HFFc6 (cell line): ENCODE measurements at places on chromosomes 2 and 18. TPM values are rescaled to one million over a fixed set of nuclear protein-coding genes. Genes with fewer than 3 reads are reported as not detected.

The DPYSL5 gene
- not detected in 3 replicates for total RNA-seq

DNA sequence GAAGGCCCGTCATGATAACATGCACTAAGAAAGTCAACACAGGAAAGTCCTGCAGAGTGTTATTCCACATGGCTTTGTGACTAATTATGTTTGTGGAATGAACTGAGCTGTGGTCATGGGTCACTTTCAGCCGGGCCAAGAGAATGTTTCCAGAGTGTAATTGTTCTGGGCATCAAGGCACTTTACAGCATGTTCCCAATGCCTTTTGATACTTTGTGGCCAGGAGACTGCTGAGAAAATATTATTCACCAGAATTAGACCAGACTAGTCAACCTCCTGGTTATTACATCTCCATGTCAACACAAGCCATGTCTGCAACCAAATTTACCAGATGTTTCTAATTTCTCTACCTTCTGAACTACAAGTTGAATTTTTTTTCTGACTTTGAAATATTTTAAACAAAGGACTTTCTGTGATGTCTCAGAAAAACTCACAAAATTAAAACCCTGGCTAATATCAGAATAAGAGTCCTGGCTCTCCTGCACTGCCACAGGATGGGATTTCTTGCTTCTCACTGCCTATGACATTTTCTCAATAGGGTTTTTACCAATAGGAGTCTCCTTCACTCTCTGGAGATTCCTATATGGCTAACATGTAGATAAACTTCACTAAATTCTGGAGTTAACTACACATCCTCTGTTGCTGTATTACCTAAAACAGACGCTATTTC is 90.6 kb upstream of the WDR75 start:
- peak; percentile 94 for DNase-seq

DNA sequence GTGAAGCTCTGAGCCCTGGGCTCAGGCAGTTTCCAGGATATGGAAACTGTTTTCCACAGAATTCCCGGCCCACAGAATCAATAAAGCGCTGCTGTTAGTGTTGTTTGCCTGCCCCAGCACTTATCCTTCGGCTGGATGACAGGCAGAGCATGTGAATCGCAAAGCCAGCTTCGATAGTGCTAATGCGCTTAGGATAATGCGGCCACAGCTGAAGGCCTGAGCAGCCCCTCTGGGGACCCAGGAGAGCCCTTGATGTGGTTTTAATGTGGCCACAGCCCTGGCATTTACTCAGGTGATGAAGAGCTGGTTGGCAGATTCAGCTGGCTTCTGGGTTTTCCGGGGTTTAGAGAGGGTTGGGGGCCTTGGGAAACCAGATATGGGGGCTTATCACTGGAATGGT is 23.7 kb downstream of the PCARE start:
- no peak for DNase-seq

GRCh38 chr2:176328149-176328548 is 58.9 kb downstream of the MTX2 start:
- no peak for DNase-seq

DNA sequence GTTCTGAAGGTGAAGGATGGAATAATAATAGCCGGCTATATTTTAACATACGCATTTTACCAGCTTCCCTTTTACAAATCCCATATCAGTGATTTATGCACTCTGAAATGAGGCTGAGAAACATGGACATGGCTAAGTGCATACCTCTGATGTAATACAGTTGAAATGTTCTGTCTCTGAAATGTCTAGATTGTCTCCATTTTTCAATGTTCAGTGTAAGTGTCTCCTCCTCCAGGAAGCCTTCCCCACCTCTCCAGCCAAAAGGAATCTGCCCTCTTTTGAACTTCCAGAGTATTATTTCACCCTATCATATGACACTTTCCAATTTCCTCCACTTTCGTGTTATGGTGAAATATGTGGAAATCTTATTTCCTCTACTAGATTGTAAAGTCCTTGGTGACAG is 29.5 kb upstream of the ME2 start:
- no peak for DNase-seq

The MRO gene
- not detected in 3 replicates for total RNA-seq

The C2orf81 gene
- total RNA-seq: 1.6 to 2.5 TPM (median 2.3 TPM) in 3 replicates

DNA sequence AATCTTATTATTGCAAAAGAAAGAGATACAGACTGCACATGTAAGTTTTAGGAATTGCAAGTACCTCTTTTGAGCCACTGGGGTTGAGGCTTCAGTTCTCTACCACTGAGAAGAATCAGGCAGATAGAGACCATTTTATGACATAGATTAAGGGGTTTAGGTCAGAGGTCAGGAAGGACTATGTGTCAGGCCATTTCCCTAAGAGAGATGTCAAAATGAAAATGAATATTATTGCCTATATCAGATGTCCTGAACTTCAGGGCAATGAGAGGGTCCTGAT is 113.7 kb downstream of the GATA6 start:
- no peak for DNase-seq

DNA sequence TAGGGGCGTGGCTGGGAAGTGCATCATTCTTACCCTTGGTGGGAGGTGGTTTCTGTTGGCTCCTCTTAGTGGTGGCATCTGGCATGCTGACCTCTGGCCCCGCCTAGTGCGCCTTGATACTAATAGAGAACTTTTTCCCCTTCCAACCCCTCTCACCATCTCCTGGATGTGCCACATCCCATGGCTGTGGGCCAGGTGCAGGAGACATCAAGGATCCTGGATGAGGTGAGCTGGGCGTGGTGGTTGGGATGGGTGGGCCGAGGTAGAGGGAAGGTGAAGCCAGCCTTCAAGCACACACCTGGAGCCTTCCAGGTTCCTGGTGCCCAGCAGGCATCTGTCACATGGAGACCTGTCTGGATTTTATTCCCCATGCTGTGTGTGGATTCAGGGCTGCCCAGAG is 149.2 kb downstream of the DYSF start:
- DNase-seq: no peak

DNA sequence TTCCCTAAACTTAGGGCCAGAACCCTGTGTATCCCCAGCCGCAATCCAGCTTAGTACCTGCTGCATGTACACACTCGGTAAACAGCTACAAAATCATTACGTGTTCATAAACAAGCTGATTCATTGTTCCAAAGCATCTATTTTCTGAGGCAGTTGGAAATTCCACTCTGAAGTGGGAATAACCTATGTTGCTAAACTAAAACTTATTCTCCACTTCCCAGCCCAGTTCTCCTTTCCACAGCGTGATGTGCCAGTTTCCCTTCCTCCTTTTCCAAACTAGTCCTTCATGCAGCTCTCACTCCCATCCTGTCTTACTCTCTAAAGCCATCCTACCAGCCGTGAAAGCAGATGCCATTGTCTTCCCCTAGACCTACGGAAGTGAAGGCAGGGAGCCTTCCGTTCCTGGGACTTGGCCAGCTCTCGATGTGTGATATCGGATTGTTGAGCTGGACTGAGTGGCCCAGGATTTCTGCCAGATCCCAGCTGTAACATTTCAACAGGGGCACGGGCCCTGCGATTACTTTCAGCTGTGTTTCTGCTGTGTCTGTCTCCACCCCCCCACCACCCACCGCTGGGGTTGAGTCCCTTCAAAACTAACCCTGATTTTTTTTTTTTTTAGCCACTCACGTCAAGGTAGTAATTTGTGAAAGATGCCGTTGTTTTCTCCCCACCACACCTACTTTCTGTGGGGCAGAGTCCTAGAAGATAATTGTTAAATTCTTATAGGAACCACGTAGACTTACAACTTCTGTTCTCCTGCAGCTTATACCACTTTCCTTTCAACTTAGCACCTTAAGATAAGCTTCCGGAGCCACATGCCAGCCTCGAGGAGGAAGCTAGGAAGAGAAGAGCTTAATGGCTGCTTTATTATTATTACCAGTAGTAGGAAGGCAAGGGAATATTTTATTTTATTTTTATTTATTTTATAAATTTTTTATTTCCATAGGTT is 100.9 kb downstream of the CRIM1 start:
- peak; percentile 51 for DNase-seq

The LYG2 gene
- total RNA-seq: not detected in 3 replicates

The PUS10 gene
- total RNA-seq: 5.2 to 6.0 TPM (median 5.8 TPM) in 3 replicates
